NCI-H2029 (cell line): ENCODE measurements at places on chromosomes 7 and 10.
A peak's percentile ranks its signal among the peaks of the same experiment; 100 is the strongest.

DNA sequence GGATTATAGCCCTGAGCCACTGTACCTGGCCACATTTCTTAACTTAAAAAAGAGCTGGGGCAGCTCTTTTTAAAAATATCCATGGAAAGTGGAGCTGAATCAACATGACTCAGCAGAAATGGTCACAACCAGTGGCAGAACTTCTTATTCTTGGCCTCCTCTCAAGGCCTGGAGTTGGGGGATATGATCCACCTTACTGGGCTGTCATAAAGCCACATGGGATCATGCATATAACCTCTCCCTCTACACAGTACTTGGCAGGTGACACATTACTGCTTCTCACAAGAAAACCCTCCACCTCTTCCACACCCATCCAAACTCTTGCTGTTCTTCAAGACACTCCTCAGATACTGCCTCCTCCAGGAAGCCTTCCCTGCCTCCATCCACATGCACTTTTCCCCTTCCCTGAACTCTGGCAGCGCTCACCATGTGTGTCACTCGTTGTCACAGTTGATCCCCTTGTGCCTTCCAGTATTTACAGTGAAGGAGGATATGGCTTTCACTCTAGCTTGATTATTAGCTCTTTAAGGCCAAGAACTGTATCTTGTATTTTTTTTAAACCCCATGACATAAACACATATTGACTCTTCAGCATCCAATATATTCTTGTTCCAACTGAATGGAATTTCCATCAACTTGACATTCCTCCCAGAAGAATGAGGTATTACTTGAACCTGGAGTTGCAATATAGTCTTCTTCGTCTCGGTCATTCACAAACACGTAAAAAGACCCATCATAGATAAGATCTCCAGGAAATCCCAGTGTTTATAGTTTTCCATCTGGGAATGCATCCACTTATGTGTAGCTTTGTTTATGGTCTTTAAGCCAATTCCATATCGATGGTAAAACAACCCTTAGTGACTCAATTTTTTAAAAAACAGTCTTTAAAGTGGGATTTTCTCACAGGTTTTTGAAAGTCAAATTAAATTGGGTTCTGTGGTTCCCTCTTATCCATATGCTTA is 85.5 kb downstream of the TBXAS1 start:
- DNase-seq: no peak

DNA sequence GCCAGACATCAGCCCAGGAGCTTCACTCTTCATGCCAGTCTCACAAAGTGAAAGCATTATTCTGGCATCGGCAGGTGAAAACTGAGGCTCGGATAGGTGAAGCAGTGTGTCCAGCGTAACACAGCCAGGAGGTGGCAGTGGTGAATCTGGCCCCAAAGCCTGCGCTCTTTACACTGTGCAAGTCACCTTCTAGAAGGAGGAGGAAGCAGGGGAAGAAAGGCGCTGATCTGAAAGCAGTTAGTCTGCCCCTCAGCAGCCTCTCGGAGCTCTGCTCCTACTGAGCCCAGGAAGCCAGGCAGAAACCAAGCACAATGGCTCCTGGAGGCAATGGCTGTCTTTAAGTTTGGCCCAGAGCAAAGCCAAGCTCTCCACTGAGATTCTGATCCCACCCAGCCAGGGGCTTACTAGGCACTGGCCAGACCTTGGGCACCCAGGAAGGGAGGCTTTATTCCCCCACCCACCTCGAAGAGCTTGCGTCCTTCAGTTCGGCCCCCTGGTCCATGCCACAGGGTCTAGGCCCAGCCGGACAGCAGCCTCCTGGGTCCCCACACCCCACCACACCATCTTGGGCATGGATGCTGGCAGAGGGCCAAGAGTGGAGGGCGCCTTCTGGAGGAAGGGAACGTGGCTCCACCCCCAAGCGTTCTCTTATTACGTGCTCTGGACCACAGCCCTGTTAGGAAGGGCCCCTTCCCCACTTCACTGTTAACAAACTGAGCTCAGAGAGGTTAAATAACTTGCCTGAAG is 104.5 kb downstream of the GRID1 start:
- peak; percentile 31 for DNase-seq

GRCh38 chr7:71486856-71487628 is 355.1 kb downstream of the GALNT17 start:
- DNase-seq: no peak

DNA sequence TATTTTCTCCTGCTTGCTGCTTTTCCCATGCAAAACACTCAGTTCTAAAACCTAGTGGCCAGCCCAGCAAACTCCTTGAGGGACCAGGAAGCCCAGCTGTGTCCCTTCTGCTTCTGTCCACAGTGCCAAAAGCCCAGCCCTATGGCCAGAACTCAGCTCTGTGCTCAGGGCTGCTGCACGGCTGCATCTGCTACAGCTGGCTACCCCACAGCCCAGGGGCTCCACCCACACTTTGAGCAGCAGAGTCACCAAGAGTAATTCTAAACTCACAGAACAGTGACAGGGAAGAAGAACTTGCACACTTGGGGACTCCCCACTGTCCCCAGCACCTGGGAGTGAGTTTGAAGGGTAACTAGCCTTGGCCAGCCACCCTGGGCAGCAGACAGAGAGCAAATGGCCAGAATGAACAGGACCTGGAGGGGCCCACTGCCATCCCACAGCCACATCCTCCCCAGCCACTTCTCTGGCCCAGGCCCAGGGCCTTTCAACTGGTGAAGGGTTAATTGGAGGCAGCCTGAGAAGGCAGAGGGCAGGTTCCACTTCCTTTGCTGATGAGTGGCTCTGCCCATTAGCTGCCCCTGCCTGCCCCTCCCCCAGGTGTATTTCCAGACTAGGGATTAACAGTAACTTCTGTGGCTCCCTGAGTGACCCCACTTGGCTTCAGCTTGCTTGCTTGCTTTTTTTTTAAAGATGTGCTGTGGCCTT is 28.1 kb upstream of the TRIM8 start:
- no peak for DNase-seq

DNA sequence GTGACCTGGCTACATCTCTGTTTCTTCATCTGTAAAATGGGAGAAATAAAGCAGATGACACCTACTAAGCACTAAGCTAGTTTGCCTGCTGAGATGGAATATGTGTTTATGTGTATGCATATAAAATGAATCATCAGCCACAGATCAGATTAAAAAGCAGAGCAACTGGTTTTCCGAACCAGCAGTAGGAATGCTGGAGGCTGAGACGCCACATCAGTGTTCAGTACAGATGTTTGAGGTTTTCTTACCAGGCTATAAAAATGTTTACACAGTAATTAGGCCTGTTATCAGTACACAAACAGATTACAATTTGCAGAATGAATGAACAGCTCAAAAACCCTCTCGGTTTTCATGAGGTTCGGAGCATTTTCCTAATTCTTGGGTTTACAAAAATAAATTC is 85.8 kb downstream of the CALN1 start:
- DNase-seq: peak; percentile 31

DNA sequence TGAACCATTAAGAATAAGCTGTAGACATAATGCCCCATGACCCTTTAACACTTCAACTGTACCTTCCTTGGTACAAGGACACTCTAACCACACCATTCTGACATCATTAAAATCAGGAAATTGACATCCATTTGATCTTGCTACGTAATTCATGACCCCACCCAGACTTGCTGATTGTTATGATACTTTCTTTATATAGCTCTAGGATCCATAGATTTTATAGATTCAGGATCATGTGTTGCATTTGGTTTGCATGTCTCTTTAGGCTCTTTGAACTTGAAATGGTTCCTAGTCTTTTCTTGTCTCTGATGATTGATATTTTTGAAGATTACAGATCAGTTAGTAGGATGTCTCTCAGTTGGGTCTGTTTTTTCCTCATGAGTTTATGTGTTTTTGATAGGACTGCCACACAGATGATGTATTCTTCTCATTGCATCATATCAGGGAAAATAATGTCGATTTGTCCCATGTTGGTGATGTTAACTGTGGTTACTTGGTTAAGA is 13.5 kb downstream of the CCM2 start:
- no peak for DNase-seq

- no peak for DNase-seq
These were observed 35.1 kb upstream of the ZNF716 start for GRCh38 chr7:57414852-57415251.

- DNase-seq: no peak
These were observed 83.7 kb downstream of the MBL2 start for GRCh38 chr10:52688899-52689298.

GRCh38 chr7:148135116-148135515 is 455.4 kb upstream of the C7orf33 start:
- peak; percentile 10 for DNase-seq

- no peak for DNase-seq
These were observed 39.6 kb downstream of the BZW2 start for GRCh38 chr7:16685535-16685934.

- DNase-seq: no peak
These were observed 14.3 kb downstream of the CHST3 start for GRCh38 chr10:71978476-71978875.

DNA sequence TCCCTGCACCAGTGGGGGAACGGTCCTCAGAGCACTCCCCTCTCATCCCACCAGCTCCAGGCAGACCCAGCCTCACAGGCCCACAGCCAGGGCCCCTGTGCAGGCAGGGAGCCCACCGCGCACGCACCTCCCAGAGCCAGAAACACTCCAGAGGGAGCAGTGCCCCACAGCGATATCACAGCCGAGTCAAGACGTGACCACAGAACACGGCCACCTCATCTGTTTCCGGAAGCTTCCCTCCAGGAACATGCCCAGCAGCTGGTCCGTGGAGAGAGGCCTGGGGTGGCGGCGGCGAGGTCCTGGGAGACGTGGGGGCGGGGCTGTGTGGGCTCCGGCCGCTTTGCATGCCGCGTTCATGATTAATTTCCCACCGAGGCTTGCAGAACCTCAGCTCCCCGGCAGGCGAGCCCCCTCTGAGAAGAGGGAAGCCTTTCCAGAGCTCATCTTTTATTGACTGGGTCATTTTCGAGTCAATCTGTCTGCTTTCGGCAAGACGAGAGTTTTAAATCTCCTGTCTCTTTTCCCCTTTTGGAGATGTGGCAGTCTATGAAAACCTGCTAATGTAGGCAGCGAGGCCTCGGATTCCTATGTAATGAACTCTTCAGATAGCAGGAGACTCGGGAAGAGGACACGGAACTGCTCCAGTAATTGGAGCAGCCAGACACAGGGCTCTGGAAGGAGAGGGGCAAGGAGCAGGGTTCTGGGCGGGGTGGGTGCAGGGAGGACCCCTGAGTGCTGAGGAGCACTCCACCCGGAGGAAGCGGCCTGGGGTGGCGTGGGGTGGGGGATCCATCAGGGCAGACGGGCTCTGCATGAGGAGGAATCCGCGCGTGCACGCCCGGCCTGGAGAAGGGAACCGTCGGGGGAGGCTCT is 242.8 kb downstream of the ELFN1 start:
- DNase-seq: no peak

DNA sequence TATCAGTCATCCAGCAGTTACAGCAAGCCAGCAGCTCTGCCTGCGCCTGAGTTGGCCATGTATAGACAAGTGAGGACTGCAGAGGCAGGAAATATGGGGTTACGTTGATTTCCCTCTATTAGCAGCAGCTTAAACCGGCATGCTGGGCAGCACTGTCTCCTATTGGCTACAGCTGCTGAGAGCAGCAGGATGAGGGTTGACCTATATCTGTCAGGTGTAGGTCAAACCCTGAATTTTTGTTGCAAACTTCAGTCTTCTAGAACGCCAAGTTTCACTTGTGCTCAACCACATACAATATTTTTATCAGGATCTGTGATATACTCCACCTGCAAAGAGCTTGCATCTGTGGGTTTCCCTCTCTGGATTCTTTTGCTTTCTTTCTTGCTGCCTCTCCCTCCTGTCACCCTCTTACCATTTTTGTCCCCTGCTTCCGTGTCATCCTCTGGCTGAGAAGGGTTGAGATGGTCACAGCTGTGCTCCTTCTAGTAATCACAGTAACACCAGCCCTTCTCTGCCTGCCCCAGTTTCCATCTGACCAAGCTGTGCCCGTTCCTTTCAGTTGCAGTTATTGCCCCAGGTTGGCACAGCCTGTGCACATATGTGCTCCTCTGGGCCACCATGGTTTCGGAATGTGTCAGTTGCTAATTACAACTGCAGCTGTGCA is 23.8 kb upstream of the GLCCI1 start:
- DNase-seq: no peak

DNA sequence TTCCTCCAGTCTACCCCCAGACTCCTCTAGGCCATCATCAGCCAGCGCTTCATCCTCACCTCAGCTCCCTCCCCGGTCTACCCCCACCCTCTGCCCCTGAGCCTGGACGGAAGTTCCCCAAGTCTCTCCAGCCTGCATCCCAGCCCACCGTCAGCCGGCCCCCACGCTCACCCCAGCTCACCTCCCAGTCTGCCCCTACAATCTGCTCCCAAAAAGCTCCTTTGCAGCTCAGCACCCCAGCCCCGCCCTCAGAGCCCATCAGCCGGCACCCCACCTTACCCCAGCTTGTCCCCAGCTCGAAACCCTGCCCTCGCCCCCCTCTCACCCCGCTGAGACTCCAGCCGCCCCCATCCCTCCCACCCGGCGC is 322 bp upstream of the RAMP3 start:
- no peak for DNase-seq

- no peak for DNase-seq
These were observed 35.0 kb downstream of the GFRA1 start for GRCh38 chr10:116237970-116238369.

- DNase-seq: no peak
These were observed 103.2 kb upstream of the PPIF start for GRCh38 chr10:79244068-79244442.

- no peak for DNase-seq
These were observed 55.2 kb downstream of the SAMD9 start for GRCh38 chr7:93062599-93062998.

DNA sequence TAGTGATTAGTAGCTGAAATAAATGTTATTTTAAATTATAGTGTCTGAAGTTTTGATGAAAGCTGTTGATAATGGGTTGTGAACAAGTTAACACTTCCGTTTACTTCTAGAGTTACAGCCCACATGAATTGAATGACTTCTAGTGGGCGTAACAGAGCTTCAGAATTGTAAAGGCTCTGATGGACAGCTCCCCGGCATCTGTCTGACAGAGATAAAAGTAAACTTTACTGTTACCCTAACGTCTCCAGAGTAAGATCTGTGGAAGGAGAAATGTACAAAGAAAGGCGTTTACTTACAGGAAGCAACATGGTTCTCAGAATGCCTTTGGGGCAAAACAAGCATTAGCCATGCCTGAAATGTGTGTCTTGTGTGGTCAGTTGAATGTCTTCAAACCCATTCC is 124.4 kb downstream of the ADARB2 start:
- DNase-seq: no peak

GRCh38 chr7:127736511-127736910 is 84.5 kb downstream of the SND1 start:
- no peak for DNase-seq

DNA sequence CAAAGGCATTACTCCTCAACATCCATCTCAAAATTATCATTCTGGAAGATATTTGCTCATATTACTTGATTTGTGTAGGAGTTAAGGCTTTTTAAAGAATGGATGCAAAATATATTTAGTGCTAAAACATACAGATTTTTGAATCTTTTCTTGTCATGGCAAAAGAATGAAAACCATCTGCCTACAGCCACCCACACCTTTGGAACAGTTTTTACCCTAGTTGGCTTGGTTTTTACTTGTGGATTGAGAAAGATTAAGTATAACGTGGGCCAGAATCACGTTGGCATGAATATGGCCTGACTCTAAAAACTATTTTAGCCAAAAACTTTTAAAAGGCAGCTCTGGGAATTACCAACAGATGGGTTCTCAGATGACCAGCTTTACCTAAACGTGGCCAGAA is 128.2 kb downstream of the SPAG6 start:
- no peak for DNase-seq

- DNase-seq: peak; percentile 21
These were observed 3.1 kb upstream of the CAPZA2 start for GRCh38 chr7:116859323-116859722.
